Right cardiac atrium (tissue), 5 donors: ENCODE measurements at places on chromosomes 2 and 18. TPM values are rescaled to one million over a fixed set of nuclear protein-coding genes. Genes with fewer than 3 reads are reported as not detected.

Gene DNAH6
- 0.60 TPM for total RNA-seq

Gene IL36G
- total RNA-seq = not detected

Gene TDRD15
- total RNA-seq = not detected

Gene LCT
- not detected for total RNA-seq

Gene SCN2A
- total RNA-seq = 0.14 TPM

Gene COLEC12
- total RNA-seq = 6.6 TPM

Gene EGR4
- not detected for total RNA-seq

Gene FKBP1B
- total RNA-seq = 3.6 TPM

Gene GPBAR1
- 8.6 TPM for total RNA-seq

Gene FMNL2
- 10.5 TPM for total RNA-seq

GRCh38 chr2:242060212-242060835, 190.8 kb downstream of the RTP5 start:
- DNase-seq = no peak

DNA sequence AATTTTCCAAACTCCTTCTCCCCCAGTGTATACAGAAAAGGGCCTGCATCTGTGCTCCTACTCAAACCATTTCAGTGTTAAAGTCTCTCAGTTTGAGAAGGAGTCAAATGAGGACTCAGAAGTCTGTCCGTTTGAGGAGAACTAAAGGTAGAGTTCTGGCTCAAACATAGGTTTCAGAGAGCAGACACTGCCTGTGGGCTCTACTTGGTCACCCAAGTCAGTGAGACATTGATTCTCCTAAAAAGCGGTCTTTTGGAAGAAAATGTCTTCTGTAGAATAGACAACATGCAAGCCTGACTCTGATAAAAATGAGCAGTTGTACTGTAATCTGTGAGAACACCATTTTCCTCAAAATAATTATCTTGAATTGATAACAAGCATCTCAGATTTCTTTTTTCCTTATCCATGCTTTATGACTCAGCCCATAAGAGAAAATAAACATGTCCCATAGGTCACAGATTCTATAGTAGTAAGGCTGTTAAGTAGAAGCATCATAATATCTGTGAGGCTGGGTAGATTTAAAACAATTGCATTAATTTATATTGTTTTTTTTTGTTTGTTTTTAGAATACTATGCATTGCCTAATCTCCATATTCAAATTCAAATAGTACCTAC, 82.8 kb downstream of the ASXL3 start:
- DNase-seq = no peak

GRCh38 chr2:46267616-46268015, 29.6 kb upstream of the EPAS1 start:
- DNase-seq = no peak

DNA sequence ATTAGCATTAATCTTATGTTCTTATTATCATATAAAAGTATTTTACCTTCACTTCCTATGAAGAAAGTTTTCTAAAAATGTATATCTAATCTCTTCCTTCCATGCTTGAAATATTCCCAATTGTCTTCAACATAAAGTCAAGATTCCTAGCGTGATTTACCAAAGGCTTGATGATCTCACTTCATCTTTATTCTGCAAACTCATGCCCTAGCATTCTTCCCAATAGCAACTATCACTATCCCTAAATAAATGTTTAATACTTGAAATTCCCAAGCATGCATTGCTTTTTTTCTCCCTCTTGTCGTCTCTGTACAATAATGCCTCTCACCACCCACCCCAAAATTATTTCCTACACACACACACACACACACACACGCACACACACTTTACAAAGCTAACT, 125.8 kb downstream of the VWC2L start:
- DNase-seq = no peak

- no peak for DNase-seq
These were observed 1.5 kb downstream of the KCNIP3 start for GRCh38 chr2:95298486-95299111.

GRCh38 chr2:47651296-47651695, 131.6 kb upstream of the MSH6 start:
- DNase-seq = no peak

DNA sequence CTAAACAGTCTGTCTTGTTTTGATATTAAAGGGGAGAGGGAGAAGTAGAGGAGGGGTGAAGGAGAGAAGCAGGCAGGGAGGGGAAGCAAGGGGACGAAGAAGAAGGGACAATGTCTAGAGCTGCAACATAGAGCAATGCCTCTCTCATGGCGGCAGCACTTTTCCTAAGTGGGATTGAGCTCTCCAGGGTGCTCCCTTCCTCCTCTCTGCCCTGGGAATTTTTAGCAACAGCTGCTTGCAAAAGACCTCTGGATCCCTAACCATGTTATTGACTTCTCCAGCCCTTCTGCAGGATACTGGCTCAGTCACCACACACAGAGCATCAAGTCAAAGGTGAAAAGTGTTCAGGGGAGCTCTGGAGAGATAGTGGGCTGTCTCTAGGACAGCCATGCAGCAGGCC, 734.9 kb downstream of the EPHA4 start:
- no peak for DNase-seq

DNA sequence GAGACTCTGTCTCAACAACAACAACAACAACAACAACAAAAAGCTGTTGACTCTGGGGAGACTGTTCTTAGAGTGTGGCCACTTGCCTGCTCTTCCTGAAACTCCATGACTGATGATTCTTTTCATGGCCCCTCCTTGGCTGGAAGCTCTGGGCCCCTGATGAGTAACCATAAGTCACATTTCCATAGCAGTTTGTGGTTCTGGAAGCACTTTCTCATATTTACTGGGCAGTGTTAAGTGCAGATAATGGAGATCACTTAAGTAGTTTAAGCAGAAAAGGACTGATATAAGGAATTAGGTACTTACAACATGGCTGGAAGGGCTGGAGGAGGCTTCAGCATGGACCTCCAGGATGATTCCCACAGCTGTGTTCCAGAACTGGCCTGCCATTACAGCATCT, 147.3 kb upstream of the DLX2 start:
- DNase-seq = no peak

- DNase-seq = no peak
These were observed 56.6 kb upstream of the HK2 start for GRCh38 chr2:74777161-74777900.

- DNase-seq = no peak
These were observed 148.6 kb upstream of the ALPP start for GRCh38 chr2:232229911-232230310.

- DNase-seq = no peak
These were observed 124.1 kb downstream of the PARD3B start for GRCh38 chr2:204669382-204669781.

GRCh38 chr2:63662028-63662804, 73.5 kb downstream of the MDH1 start:
- DNase-seq = no peak

GRCh38 chr2:19806131-19806530, 95.7 kb downstream of the TTC32 start:
- no peak for DNase-seq

GRCh38 chr2:166468124-166469024, 25.7 kb downstream of the SCN7A start:
- DNase-seq = no peak

GRCh38 chr18:50034029-50034428, 160.9 kb downstream of the MYO5B start:
- no peak for DNase-seq

- DNase-seq = no peak
These were observed 88.0 kb upstream of the RTN4 start for GRCh38 chr2:55138014-55138881.

- no peak for DNase-seq
These were observed 587.1 kb upstream of the LRRTM4 start for GRCh38 chr2:78109272-78109671.

- DNase-seq = no peak
These were observed 198.7 kb upstream of the SALL3 start for GRCh38 chr18:78780719-78781600.

DNA sequence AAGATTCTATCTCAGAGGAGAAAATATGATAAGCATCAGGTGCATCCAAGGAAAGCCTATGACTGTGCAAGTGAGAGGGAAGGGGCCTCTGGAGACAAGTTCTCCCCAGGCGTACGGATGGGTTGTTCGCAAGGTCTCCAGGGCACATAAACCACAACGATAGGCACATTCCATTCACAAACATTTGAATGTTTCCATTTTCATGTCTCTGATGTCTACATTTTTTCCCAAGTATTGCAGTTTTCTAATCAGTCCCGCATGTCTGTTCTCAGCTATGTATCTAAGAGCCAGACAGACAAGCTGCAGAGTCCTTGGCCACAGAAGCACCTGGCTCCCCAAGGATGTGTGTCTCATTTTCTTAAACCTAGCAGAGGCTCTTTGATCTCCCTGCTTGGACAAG, 28.0 kb downstream of the OSR1 start:
- no peak for DNase-seq

- no peak for DNase-seq
These were observed 91.1 kb upstream of the FZD7 start for GRCh38 chr2:201942531-201942930.

DNA sequence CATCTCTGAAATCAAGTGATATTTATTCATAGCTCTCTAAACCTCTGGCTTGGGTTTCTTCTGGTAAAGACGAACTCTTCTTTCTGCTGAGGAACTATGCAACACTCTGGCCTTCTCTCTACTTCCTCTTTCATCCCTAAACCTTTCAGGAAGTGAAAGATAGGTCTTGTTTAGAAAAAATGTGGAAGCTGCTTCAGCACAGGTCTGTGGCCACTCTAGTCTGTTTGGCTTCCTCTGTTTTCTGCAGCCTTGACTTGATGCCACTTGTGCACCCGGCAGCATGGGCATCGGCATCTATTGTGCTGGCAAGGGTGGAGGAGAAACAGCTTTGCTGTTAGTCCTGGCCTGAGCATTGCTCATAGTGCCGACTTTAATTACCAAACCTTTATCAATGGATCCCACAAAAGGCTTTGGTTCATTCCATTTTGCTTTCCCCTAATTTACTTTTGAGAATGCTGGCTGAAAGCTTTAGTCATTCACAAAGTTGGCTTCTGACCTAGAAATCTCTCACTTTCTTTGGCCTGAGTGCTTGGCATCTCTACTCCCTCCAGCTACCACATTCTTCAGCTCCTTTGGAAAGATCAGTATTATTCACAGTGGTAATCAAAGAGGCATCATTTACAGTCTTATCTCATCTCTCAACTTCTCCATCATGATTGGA, 32.0 kb upstream of the GPR39 start:
- DNase-seq = no peak

GRCh38 chr18:78896111-78896905, 83.3 kb upstream of the SALL3 start:
- DNase-seq = no peak

DNA sequence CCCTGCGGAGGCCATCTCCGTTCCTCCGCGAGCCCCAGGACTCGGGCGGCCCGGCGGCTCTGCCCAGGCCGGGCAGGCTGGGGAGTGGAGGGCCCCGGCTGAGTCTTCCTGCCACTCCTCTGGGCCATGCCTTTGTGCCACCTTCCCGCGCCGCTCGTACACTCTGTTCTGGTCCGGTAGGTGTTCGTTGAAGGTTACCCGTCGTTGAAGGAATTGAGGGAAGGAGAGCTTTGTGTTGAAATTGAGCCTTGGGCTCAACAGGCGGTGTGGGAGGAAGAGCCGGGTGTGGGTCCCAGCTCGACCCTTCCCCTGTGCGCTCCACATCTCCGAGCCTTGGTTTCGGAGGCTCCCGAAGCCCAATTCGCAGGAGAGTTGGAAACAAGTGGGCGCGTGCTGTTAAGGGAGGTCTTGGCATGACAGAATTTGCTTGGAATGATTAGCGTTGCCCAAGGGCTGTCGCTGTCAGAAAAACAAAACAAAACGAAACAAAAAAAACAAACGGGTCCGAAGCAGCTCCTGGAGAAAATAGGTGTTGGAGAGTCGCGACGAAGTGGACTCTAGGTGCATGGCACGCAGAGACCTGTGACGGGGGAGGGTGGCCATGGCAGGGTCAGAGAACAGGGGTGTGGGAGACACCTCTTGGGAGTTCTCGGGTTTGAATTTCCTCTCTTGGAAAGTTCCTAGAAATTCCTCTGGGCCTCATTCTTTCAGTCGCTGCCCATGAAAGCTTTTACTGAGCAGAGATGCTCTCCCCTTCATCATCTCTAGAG, 1.2 kb upstream of the MZT2A start:
- DNase-seq = no peak

- no peak for DNase-seq
These were observed 60.4 kb upstream of the CDKL4 start for GRCh38 chr2:39304200-39304599.

DNA sequence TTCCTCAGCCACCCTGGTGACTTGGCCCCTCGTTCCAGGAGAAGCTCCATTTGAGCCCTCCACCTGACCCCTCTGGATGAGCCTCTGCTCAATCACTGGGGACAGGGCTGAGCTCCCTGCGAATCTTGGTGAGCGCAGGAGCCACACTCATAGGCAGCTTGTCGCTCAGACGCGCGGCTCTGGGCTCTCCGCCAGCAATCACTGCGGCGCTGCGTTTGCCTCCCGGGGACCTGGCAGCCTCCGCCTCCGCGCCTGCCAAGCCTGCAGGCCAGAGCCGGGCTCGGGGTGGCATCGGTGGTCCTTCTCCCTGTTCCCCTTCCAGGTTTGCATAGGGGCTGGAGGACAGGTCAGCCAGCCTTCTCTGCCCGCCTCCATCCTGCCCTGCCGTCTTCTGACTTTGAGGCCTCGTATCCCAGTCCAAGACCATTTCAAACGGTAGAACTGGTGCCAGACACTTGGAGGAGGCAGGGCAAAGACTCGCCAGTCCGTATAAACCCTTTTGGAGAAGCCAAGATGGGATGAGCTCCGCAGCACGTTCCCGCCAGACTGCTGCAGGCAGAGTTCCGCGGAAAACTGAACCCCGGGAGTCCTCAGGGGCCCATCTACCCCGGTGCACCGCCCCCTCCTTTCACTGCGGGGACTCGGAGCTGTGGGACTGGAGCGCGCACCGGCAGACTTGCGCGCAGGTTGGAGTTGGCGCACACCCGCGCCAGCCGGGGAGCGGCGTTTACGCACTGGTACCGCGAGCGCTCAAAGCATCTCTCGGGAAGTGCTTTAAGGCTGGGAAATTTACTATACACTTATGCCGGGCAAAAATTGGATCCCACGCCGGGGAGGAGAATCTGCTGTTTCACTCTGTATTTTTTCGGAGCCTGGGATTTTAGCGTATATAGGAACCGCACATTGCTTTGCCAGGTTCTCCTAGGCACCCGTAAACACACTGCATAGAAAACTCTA, 1.1 kb upstream of the TACR1 start:
- peak; percentile 63 for DNase-seq

- DNase-seq = no peak
These were observed 145.9 kb downstream of the TNS1 start for GRCh38 chr2:217856871-217857270.

DNA sequence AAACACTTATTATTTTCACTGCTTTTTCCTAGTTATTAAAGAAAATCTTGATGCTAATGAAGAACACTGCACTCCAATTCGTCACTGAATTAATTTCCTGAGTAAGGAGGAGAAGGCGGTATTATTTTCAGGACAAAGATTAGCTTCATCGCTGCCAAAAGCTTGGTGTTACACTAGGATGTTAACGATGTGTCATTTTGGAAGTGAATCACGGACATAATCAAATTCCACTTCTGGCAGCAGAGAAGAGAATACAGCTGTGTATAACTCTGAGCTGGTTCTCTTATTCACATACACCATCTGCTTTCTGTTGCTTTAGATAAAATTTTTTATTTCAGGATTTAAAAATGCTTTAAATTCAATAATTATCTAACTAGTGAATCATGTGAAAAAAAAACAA, 74.1 kb downstream of the SCG2 start:
- no peak for DNase-seq

- no peak for DNase-seq
These were observed 276.4 kb downstream of the RPIA start for GRCh38 chr2:88967844-88968243.
